NCI-H748 treated with DMSO at 0.1 percent for 48 hours (cell line): ENCODE measurements at places on chromosomes 1 and 21.

- DNase-seq = no peak
These were observed 91.7 kb downstream of the LIPI start for GRCh38 chr21:14119038-14119437.

GRCh38 chr1:172897738-172898137 lies 153.0 kb downstream of the TNFSF18 start:
- DNase-seq = no peak

- no peak for DNase-seq
These were observed 55.9 kb downstream of the NENF start for GRCh38 chr1:212488436-212489283.

DNA sequence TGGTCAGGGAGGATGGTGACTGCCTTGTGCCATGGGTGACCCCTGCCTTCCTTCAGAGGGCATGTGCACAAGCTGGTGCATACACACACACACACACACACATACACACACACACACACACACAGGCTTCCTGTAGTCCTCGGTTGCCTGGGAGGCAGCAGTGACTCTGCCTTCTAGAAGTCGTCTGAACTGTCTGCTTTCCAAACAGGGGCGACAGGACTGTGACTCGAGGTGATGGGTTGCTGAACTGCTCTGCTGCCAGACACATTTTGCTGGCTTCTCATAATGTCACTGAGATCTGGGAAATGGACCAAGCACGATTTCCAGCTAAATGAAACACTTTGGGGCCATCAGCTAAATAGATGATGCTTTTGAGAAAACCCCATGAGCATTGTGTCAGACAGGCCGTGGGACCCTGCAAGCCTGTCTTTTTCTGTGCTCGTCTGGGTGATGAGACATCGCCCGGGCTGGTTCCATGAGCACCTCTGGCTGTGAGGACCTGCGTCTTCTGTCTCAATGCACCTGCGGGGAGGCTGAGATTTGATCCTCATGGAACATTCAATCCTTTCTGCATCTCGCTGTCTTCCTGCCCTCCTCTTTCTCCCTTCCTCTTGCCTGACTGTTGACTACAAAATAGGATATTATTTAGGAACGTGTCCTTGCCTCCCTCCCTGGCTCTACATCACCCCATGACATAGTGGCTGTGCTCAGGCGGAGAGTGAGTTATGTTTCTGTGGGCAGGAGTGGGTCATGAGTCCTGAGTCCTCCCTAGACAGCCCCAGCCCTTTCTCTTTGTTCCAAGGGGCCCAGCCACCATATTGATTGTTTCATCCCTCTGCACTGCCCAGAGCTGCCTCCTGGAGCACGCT lies 436.8 kb downstream of the CAMTA1 start:
- no peak for DNase-seq

DNA sequence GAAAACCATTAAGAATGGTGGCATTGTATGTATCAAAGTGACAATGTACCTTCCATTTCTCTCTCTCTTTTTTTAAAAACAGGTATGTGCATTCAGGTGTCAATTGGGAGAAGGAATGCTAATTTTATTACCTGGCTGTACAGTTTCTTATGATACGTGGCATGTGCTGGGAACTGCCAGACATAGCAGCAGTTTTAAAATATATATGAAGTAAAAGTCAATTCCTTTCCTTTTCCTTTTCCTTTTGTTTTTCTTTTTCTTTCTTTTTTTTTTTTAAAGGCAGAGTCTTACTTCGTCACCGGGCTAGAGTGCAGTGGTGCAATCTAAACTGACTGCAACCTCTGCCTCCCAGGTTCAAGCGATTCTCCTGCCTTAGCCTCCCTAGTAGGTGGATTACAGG lies 37.0 kb downstream of the SPEN start:
- DNase-seq = no peak

GRCh38 chr1:175493321-175494010 lies 249.9 kb downstream of the TNR start:
- no peak for DNase-seq

GRCh38 chr1:53608676-53609075 lies 130.3 kb downstream of the GLIS1 start:
- DNase-seq = no peak

DNA sequence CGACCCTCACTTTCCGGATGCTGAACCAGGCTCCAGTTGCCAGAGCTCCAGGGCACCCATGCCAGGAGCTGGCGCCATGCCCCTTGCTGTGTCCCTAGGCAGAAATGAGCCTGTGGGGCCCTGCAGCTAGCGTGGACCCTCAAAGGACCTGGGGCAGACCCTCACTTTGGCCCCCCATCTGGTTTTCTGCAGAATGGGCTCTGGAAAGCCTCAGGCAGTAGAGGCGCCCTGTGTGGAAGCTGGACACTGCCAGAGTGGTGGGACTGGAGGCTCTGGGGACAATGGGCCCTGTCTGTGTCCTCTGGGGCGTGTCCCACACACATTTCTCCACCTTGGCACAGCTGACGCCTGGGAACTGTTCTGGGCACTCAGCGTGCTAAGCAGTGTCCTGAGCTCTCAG lies 6.3 kb upstream of the AURKAIP1 start:
- no peak for DNase-seq

DNA sequence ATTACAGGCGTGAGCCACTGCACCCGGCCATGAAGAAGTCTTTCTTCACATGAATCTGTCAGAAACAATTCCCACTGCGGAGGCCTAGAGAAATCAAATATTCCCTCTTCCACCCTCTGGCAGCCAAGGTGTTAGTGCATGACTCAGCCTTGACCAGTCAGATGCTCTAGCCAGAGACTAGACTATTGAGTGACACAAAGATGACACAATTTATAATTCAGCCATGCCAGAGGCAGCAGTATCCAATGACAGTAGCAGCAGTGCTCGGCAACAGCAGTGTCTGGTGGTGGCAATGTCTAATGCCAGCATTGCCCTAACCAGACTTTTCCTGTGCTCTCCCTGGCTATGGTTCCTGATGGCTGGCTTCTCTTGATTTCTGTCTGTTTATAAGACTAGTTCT lies 8.7 kb downstream of the CTXND2 start:
- DNase-seq = no peak

- no peak for DNase-seq
These were observed 18.0 kb upstream of the HHAT start for GRCh38 chr1:210310562-210311153.

- no peak for DNase-seq
These were observed 81.0 kb downstream of the UBR4 start for GRCh38 chr1:19128968-19129514.

GRCh38 chr1:47211796-47212269 lies 20.2 kb downstream of the TAL1 start:
- DNase-seq = no peak

DNA sequence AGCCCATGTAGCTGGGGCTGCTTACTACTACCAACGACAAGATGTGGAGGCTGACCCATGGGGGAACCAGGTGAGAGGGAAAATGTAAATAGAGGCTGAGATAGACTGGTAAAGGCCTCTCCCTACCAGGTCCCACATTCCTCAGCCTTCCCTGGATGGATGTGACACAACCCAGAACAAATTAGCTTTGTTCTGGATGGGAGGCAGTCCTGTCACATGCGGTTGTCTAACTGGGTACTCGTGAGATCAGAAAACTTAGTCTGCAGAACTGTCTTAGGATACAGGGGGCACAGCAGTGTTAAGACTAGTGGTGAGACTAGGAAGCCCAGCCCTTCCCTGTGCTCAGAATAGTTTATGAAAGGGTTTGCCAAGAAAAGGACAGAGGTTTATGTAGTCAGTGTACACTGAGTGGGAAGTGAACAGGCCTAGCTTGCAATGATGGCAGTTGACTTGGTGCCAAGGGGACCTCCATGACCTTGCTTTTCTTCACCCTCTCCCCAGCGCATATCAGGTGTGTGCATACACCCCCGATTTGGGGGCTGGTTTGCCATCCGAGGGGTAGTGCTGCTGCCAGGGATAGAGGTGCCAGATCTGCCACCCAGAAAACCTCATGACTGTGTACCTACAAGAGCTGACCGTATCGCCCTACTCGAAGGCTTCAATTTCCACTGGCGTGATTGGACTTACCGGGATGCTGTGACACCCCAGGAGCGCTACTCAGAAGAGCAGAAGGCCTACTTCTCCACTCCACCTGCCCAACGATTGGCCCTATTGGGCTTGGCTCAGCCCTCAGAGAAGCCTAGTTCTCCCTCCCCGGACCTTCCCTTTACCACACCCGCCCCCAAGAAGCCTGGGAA lies 8.4 kb downstream of the MMACHC start:
- DNase-seq = no peak

- no peak for DNase-seq
These were observed 22.1 kb upstream of the NCF2 start for GRCh38 chr1:183612407-183612806.

DNA sequence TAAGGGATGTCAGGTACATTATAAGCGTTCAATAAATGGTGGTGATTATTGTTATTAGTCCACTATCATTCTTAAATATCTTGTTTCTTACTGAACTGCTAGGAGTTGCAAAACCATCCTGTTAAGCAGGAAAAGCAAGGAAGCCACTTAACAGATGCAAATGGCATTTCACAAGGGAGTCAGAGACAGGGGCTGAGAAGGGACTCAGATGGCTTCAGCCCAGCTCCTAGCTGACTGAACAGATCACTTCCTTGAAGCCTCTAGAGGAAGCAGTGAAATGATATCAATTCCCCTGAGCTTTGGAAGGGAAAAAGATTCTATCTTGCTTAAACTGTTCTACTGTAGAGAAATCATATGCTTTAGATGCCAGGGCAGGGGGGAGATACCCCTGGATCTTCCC lies 151.5 kb downstream of the ST6GALNAC5 start:
- DNase-seq = no peak

DNA sequence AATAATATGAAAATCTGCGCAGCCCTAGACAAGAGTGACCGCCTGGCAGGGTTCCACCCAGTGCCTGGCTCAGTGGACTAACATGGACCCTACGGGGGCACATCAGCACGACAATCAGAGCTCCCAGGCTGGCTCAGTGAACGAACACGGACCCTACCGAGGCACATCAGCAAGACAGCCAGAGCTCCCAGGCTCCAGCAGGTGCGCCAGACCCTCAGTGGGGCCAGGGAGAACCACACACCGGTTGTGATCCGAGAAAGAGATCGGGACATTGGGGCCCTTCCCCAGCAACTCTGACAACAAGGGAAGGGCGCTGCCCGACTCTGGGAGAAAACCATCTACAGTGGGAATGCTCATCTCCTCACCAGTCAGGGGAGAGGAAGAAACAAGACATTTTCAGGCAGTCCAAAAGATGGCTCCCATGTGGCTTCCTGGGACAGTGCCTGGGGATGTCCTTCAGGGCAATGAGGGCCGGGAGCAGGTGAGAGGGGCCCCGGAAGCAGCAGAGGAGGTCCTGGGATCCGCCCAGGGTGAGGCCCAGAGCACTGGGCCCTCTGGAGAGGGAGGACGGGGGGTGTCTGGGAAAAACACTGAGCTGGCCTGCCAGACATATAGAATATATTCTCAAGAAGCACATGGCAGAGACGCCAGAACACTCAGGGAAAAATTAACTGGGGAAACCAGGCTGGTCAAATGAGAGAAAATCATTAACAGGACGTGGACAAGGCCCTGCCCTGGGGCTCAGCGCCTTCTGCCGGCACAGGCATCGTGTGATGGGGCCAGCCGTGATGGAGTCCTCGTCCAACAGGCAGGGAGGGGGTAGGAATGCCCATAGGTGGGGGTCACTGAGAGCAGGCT lies 4.8 kb downstream of the ARHGEF16 start:
- no peak for DNase-seq

DNA sequence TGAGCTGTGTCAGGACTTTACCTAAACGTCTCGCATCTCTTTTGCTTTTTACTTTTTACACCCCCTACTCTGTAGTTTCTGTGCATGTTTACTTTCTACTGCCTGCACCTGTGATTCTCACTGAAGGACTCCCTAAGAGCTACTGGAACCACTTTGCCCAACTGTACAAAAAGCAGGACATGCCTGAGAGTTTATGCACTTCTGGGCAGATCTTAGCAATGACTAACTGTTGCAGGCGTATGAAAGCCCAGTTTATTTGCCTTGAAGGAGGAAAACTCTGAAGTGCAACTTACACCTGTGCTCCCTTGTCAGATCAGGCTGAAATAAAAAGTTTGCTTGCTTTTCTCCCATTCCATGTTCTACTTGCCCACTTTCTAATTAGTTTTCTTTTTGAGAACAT lies 467.0 kb upstream of the USP24 start:
- no peak for DNase-seq

DNA sequence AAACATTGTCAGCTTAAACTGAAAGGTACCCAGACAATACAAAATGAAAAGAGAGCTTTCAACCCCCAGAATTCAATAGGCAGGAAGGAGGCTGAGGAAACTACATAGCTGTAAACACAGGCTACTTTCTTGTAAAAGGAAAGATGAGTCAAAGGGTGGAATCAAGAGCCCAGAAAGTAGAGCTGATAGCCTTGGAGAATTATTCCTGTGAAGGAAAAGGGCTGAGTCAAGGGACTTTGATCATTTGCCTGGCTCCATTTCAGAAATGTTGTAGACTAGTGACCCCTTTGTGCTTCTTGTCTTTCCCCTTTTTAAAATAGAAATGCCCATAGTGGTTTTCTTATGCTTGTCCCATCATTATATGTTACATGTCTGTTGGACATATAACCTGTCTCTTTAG lies 597.6 kb downstream of the ADGRL2 start:
- no peak for DNase-seq

DNA sequence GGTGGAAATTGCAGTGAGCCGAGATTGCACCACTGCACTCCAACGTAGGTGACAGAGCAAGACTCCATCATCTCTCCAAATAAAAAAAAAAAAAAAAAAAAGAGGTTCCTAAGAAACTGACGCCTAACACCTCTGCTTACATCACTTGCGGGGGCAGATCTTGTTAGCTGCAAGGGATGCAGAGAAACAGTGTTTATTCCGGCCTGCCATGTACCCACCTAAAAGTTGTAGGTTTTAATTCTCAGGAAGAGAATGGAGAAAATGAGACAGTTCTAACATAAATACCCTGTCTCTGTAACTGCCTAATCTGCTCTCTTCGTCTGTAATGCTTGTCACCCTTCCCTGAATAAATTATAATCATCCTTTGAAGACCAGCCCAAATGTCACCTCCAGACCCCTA lies 9.0 kb upstream of the SRSF4 start:
- DNase-seq = no peak

DNA sequence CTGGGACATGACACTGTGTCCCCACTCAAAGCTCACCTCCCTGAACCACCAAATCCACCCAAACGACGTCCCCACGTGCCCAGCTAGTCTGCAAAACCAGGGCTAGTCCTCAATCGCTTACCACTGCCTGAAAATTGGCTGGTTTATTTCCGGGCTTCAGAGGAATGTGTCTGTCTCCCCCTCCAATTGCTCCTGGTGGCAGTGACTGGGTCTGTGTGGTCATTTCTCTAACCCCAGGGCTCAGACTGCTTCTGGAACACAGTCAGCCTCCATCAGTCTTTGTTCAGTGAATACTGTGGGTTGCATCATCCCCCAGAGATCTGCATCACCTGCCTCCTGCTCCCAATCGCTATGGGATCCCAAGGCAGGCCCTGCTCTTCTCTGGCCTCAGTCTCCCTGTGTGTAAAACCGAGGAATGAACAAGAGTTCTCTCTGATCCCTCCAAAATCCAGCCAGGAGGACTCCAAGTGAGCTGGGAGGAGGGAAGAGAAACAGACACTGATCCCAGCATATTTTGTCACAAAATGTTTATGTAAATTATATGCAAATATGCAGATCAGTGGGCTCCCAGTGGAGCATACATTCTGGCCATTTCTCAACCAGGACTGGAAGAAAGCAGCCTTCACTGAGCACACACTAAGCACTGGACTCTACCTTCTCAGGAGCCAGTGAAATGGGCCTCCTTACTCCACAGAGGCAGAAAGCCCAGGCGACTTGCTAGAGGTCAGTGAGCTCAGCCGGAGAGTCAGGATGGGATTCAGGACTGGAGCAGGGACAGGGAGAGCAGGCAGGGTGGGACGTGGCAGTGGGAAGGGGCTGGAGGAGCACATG lies 20.9 kb downstream of the SDC3 start:
- DNase-seq = no peak
